ENCODE measurements at places on chromosomes 11 and 22.

DNA sequence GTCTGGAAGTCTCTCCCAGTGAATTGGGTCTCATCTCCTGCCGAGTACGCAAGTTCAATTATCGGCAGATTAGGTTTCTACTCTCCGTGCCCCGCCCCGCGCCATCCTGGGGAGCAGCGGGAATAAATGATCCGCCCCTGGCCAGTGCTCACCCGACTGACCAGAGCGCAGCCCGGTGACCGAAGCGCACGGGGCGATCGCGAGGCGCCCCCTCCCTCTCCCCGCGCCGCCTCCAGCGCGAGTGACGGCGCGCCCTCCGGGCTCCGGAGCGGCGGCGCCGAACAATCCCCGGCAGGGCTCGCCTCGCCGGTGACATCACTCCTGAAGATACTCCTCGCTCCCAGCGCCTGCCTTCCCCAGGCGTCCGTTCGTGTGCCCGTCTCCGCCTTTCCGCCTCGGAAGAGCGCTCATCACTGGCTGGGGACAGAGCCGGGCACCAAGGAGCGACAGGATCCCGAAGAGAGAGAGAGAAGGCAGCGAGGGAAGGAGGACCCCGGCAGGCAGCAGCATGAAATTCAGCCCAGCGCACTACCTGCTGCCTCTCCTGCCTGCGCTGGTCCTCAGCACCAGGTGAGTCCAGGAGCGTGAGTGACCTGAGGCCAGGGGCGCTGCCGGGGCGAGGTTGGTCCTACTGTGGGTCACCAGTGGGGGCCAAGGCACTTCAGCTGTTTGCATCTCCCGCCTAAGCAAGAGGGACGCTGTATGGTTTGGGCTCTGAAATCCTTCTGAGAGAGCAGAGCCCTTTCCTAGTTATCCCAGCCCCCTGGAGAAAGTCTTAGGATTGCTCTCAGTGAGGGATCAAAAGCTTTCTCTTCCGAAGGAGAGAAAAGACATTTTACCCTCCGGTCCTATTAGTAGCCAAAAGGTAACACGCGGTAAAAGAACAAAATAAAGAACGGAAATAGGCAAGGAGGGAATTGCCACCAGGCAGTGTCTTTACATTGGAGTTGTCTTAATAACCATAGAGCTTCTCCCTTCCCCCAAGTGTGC lies at the start of gene LUZP2:
TSS of gene LUZP2 (plus strand) at position 318 of the 990 bp plus-strand sequence.
- DNase-seq, result peak; percentile 62

- no peak for DNase-seq
Observed at GRCh38 chr11:110481523-110481922, 51.8 kb downstream of the FDX1 start.

GRCh38 chr11:24297461-24297860 lies 199.4 kb upstream of the LUZP2 start:
- DNase-seq, result no peak

GRCh38 chr11:85805387-85805786 lies 5.6 kb downstream of the SYTL2 start:
- no peak for DNase-seq

DNA sequence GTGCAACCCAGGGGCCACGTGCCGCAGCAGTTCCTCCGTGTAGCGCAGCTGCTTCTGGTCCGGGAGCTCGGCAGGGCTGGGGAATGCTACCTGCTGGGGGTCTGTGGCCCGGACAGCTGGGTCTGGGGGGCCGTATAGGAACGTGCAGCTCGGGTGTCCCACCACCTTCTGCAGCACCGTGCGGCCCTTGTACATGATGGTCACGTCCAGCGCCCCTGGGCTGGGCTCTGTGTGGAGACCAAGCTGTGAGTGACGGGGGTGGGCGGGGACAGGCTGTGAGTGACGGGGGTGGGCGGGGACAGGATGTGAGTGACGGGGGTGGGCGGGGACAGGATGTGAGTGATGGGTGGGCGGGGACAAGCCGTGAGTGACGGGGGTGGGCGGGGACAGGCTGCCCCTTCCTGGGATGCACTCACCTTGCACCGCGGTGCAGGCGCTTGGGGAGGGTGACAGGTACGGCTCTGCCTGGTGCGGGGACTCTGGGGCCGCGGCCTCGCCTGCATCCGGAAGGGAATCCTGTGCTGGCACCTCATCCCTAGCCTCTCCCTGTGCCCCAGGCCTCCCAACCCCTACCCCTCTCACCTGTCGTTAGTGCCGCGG lies 2.3 kb downstream of the IRF7 start:
- peak; percentile 70 for DNase-seq

- peak; percentile 27 for DNase-seq
Observed at GRCh38 chr11:257766-258493, 20.3 kb upstream of the NLRP6 start.

DNA sequence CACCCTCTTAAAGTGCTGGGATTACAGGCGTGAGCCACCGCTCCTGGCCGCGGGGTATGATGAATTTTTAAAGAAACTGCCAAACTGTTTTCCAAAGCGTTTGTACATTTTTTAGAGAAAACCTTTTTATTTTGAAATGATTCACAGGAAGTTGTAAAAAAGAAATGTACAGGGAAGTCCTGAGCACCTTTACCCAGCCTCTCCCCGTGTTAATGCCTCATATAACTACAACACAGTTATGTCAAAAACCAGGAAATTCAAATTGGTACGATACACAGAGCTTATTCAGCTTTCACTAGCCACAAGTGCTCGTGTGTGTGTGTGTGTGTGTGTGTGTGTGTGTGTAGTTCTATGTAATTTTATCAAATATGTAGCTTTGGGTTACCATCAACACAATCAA lies 7.0 kb upstream of the FAM118A start:
- DNase-seq, result no peak

GRCh38 chr22:37343348-37343747 lies 61.0 kb downstream of the CYTH4 start:
- DNase-seq, result no peak
